ENCODE measurements at places on chromosomes 11 and 22.

DNA sequence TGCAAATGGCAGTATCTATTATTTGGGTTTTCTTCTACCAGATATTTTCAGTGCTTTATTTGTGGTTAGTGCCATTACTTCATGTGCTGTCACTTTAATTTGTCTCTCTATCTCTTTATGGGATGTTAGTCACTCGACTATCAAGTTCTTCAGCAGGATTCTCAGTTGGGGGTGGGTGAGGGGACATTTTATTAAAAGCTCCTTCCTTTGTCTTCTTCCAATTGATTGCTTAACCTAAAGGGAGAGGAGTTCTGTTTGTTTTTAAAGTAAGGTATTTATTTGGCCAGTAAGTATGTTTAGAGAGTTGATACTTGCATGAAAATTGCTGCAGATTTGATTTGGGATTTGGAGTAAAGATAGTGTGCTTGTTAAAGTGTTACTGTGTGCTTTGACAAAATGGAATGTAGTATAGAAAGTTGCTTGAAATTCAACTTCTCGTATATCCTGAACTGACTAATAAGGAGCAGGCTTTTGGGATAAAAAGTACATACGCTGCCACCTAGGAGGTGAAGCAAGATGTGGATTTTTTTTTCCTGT, 10.3 kb downstream of the YAP1 start:
- no peak for DNase-seq

- DNase-seq = no peak
Measured at GRCh38 chr11:85717429-85717828, 31.4 kb upstream of the CCDC89 start.

GRCh38 chr11:62217191-62217748, 8.8 kb downstream of the SCGB2A1 start:
- DNase-seq = peak; percentile 2

- DNase-seq = no peak
Measured at GRCh38 chr11:8250434-8250833, 13.2 kb downstream of the LMO1 start.

GRCh38 chr22:49262167-49262566, 565.5 kb downstream of the BRD1 start:
- no peak for DNase-seq

DNA sequence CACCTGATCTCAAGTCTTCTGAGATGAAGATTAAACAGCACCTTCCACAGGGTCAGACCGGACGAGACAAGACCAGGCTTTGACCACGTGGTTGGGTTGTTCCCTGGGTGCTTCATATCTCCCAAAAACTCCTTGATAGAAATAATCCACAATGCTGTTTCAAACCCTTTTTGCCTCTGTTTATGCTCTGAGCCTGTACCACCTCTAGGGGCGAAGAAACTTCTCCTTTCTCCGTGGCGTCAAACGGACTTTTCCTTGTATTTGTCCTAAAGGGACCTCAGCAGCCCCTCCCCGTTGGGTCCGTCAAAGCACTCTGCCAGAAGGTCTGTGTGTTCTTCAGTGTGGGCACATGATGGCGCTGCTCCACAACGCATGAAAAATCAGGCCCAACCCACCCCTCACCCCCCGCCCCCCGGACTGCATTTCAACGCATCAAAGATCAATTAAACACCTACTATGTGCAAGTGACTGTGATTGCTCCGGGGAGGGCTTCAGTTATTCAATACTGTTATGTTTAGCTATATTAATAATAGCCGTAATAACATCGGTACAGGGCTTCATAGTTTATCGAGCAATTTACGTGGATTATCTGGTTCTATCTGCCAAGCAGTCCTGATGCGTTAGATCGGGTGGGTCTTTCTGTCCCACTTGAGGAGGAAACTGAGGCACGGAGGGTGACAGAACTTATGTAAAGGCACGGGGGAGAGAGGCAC, 17.3 kb upstream of the EIF3D start:
- peak; percentile 47 for DNase-seq

- DNase-seq = peak; percentile 43
Measured at GRCh38 chr11:114762408-114762807, 84.1 kb downstream of the NXPE2 start.

GRCh38 chr22:38103641-38104040, 6.8 kb downstream of the BAIAP2L2 start:
- no peak for DNase-seq

DNA sequence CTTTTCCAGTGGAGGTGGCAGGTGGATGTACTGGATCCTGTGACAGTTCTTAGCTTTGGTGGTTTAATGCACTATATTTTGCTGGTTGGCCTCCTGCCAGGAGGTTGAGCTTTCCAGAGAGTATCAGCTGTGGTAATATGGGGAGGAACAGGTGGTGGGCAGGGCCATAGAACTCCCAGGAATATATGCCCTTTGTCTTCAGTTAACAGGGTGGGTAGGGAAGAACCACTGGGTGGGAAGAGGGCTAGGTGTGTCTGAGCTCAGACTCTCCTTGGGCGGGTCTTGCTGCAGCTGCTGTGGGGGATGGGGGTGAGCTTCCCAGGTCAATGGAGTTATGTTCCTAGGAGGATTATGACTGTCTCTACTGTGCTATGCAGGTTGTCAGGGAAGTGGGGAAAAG, 203.8 kb downstream of the DLG2 start:
- DNase-seq = no peak

- no peak for DNase-seq
Measured at GRCh38 chr11:85774256-85775101, 36.5 kb downstream of the SYTL2 start.

DNA sequence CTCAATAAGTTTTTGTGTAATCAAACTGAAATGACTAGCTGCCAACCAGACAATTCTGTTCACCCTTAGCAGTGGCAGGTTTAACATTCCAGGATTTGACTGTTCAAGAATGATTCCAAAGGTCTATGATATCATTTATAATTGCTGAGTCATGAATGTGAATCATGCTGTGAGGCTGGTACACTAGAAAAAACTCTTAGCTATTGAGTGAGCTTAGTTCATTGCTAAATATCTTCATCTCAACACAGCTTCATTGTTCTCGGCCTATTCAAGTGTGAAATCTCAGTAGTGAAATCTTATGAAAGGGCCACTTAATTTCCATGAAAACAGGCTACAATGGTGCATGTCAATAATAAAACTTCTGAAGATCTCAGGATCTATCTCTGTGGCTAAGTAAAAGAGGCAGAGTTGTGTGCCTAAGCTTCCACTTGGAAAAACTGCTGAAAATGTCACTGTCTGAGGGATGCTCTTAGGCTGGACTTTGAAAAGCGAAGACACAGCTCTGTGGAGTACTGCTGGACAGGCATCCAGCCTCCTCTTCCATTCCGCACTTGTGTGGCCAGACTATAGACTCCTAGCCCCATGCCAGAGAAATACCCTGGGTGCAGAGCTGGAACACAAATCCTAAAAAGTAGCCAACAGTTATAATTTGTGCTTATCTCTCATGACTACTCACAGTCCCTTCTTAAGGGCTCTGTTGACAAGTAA, 12.8 kb downstream of the AQP11 start:
- DNase-seq = peak; percentile 90

DNA sequence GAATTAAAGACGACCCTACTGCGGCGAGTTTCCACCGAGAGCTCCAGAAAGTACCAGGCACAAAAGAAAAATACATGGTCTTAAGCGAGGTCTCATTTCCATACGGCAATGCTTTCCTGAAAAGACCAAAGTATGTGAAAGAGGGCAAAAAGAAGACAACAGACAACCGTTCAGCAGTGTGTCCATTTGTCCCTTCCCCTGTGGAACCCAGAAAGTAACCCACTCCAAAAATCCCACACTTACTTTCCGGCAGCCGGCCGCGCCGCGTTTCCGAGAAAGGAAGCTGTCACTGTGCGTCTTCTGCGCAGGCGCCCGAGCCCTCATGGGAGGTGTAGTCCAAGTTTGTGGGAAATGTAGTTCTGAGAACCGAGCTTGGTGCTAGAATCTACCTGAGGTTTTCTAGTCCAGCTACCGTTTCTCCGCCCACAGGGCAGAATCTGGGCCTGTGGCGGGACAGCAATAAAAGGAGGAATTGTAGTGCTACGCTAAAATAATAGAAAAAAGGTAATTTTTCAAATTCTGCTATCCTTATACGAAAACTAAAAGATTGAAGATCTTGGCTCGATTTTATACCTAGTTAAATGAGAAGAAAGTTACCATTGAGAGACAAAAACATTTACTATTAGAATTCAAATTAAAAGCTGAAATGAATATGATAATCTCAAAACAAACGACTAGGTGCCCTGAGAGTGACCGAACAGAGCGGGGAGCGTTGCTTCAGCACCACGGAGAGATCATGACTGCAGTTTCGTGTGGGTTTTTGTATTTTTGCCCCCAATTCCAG, at the start of gene PUS3:
PUS3 (minus strand) TSS at position 280 of the 784 bp plus-strand sequence. CDS start 6,922 bp downstream, outside the sequence.
- peak; percentile 91 for DNase-seq

DNA sequence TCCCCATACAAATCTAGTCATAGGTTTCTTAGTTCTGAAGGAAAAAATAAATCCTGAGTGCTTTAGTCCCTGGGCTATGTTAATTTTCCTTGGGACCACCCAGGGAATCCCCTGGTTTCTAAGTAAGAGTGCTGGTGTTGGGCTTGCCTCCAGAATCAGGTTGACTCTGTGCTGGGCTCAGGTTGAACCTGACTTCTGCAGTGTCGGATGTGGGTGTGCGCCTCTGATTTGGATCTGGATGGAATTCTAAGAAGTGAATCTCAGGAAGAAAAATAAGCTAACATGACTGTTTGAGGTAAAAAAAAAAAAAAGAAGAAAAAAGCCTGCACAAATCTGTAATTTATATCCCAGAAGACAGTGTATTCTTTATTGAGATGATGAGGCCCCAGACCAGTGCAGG, 29.0 kb upstream of the NELL1 start:
- no peak for DNase-seq

DNA sequence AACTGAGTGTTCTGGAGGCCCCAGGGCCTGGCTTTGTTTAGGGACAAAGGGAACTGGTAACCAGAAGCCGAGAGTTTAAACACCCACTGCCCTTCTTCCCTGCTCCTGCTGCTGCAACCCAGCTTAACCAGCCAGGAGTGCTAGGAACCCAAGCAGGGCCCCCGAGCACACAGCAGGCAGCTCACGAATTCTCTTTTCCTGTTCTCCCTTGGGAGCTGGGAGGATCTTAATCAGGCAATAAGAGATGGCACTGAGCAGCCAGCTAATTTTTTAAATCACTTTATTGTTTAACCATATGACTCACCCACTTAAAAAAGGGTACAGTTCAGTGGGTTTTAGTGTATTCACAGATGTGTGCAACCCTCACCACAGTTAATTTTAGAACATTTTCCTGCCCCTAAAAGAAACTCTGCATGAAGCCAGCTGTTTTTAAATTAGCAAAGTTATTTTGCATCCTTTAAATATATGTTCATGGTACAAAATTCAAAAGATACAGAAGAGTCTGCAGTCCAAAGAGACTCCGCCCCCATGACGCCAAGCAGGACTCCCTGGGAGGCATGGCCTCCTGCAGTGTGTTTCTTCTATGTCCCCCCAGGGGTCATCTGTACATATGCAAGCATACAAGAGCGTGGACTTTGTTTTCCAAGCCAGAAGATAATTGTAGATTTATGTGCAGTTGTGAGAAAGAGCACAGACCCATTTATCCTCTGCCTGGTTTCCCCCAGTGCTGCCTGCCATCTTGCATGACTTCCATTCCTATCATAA, 18.9 kb upstream of the PPP6R3 start:
- no peak for DNase-seq

GRCh38 chr11:8785457-8785856, 102.9 kb downstream of the RPL27A start:
- no peak for DNase-seq

GRCh38 chr22:25395915-25396314, 168.6 kb upstream of the GRK3 start:
- no peak for DNase-seq

DNA sequence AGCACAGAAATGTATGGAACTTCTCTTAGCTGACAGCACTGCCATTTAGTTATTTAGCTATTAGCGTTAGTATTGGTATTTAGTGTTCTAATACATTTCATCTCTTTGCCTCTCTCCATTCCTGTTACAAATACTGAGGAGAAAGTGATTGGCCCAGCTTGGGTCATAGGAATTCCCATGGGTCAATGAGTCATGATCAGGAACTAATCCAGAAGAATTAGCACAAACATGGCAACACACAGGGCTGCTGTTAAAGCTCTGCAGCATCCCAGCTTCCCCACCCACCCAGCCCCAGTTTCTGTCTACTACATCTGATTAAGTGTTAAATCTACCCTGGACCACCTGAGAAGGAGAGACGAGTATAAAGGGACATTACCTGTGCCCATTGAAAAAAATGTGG, 36.1 kb downstream of the PDGFD start:
- no peak for DNase-seq

- DNase-seq = peak; percentile 57
Measured at GRCh38 chr11:44862558-44863101, 88.1 kb downstream of the TP53I11 start.

GRCh38 chr11:63705526-63705925, 24.2 kb downstream of the RTN3 start:
- DNase-seq = no peak

DNA sequence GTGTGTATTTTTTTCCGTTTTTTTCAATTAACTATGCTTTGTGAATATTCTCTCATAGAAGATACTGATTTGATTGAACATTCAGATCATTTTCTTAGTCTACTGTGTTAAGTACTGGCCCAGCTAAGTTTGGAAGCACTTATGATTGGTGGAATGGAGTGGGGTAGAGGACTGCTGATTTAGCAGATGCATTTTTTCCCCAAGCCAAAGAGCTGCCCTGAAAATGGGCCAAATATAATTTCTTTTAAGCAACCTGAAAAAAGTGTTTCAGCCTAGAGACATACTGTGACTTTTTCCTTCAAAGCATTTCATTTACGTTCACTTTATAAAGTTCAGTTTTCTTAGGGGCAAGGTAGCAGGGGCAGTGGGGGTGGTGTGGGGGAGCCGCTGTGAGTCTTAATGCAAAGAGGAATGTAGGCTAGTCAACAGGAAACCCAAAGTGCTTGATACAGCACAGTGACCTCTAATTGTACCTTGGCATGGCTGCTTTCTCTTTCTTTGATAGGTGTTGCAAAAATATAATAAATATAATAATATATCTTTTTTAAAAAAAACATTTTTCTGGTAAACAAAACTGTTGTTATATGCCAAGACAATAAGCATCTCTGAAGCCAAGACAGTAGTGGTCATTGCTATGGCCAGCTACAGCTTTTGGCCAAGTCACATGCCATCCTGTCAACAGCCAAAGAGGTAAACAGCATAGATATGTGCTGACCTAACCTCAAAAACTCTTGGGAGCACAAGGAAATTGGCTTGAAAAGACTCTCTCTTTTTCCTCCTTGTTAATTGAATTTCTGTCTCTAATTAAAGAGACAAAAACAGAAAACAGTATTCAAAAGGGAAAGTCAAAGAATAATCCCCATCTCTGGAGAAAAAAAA, 58.8 kb downstream of the LIF start:
- no peak for DNase-seq

DNA sequence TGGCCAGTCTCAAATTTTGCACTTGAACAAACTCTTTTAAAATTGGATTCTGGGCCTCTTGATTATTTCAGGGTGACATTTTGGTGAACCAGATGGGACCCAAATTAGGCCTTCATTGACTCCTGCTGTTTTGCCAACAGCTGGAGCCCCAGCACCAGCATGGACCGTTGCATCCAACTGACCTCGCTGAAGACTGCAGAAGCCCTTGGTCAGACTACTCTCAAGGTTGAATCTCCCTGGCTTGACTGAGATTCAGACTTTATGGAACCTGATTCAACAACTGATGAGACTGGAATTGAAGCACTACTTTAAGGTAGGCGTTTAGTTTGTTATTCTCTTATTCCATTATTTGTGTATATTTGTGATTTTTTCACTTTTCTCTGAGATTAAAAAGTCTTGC, 41.7 kb downstream of the NARS2 start:
- no peak for DNase-seq

Data from kidney glomerular epithelial cell (primary cell).